ENCODE measurements at places on chromosomes 2 and 18.

- no peak for DNase-seq
These were observed 434.7 kb downstream of the PTPRM start for GRCh38 chr18:8001711-8002301.

- no peak for DNase-seq
These were observed 49.5 kb downstream of the ASAP2 start for GRCh38 chr2:9256147-9256546.

DNA sequence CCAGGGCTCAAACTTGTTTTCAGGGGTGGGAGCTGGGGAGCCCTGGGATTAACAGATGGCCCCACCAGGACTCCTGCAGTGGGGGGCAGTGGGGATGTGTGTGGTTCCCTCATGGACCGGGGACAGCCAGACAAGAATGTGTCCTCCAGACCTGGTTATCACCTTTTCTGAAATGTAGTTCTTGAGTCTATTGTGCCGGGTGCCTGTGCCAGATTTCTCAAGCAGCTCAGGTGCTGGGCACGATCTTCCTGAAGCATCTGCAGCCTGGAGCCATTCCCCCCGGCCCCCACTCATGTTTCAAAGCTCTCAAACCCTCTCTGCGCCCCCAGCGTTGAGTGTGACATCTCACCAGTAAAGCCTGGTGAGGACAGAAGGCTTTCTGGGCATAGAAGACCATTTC lies 48.4 kb upstream of the HAAO start:
- no peak for DNase-seq

DNA sequence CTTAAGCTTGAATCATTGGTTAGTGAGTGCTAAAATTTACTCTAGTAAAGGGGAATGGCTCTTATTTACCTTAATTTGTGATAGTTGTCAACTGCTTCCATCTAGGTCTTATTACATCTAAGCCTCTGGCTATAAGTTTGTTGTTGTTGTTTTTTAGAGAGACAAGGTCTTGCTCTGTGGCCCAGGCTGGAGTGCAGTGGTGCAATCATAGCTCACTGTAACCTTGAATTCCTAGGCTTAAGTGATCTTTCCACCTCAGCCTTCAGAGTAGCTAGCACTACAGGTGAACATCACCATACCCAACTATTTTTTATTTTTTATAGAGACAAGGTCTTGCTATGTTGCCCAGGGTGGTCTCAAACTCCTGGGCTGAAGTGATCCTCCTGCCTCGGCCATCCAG lies 6.6 kb downstream of the HADHA start:
- no peak for DNase-seq

GRCh38 chr2:234771176-234771575 lies 180.6 kb upstream of the SH3BP4 start:
- DNase-seq = no peak
